Stimulated activated CD4-positive, alpha-beta T cell treated with anti-CD3 and anti-CD28 coated beads, Interleukin-15, amount 100 ng/mL, for 1 hour (primary cell): ENCODE measurements at places on chromosomes 2 and 18.

DNA sequence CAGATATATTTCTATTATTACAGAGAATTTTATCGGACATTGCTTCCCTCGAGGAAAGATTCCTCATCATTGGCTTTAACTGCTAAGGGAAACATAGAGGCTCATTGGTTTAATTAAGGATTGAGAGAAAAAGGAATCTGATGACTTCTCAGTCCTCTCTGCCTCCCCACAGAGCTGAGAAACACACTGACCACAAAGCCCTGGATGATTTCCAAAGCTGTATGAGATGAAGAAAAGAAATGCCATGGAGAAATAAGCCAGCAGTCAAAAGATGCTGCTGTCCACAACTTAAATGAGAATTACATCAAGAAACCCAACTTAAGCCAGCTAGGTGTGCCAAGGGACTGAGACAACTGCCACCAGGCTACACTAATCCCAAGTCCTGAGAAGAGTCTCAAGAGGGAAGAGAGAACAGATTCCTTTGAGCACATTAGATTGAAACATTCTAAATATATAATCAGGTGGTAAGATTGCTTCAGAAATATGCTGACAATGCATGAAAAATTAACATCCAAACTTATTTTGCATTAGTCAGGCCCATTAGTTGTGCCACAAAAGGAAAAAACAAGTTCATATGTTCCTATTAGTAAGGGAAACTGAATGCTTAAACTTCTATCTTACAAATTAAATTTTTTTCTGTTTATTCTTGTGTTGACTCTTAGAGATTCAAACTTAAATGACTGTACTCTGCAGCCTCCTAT lies 308.1 kb upstream of the CYRIA start:
- no peak for DNase-seq

DNA sequence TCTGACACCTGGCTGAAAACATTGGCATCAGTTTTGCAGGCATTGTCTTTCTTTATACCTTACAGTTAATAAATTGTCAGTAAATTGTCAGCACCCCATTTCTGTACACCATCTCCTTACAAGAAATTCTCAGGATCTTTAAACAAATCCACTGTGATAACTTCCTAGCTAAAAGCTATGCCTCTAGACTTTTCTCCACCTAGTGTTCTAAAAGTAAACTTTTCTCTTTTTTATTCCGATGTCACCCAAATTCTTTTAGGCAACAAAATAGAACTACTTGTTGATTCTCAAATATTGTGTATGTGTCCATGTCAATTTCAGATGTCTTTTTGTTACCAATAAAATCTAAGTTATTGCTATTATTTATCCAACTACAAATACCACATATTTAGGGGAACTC lies 617.4 kb upstream of the NRXN1 start:
- DNase-seq, result no peak

DNA sequence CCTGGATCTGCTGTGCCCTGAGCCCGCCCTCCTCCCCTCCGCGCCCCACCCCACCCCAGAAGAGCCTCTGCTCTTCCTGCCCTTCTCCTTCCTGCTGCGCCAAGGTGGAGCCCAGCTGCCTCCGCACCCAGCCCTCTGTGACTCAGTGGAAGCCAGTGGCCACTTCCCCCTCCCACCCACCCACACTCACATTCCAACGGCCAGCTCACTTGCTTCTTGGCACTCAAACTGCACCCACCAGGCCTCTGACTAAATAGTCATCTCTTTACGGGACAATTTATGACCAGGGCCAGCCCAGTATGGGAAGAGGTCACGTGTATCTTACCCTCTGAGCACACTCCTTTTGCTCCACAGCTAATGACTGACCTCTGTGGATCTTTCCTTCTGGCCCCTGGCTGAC lies 150.4 kb upstream of the SLC1A4 start:
- no peak for DNase-seq

DNA sequence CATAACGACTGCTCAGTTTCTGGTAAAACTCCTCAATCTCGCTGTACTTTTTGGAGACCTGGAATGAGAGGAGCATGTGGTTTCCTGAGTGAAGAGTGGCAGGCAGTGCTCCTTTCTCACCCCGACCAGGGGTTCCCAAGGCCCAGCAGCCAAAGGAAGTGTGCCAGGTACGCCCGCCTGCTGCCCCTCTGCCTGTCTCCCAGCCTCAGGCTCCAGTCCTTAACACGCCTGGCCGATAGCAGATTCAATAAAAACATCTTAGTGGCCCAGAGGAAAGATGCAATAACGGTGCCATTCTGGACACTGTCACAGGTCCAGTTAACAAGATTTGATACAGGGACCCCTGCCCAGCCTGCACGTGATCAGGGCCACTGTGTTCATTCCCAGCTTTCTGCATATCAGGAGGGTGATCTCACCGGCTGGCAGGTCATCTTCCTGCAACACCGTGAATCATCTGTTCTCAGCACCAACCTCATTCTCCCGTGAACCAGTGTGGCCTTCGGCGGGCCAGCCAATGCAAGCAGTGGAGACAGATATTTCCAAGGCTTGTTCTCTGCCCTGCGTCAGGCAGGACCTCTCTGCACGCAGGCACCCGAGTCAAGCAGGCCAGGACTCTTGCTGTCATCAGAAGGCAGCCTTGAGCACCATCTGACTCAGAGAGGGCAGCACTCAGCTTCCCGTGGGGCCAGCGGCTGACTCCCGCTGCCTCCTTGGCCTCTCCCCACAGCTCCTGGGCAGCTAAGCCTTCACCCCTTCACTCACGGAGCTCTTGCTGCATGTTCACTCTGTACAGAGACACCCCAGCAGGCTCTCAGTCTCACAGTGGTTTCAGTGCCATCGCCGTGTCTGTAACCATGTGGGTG lies 9.5 kb downstream of the HS1BP3 start:
- no peak for DNase-seq

DNA sequence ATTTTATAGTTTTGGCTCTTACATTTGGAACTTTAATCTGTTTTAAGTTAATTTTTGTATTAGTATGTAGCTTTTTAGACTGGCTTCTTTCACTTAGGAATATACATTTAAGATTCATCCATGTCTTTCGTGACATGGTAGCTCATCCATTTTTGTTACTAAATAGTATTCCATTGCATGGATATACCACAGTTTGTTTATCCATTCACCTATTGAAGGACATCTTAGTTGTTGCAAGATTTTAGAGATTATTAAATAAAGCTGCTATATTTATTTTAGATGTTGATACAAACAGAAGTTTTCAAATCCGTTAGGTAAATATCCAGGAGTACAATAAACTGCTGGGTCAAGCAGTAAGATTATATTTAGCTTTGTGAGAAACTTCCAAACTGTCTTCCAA lies 58.0 kb upstream of the ZNF521 start:
- no peak for DNase-seq

DNA sequence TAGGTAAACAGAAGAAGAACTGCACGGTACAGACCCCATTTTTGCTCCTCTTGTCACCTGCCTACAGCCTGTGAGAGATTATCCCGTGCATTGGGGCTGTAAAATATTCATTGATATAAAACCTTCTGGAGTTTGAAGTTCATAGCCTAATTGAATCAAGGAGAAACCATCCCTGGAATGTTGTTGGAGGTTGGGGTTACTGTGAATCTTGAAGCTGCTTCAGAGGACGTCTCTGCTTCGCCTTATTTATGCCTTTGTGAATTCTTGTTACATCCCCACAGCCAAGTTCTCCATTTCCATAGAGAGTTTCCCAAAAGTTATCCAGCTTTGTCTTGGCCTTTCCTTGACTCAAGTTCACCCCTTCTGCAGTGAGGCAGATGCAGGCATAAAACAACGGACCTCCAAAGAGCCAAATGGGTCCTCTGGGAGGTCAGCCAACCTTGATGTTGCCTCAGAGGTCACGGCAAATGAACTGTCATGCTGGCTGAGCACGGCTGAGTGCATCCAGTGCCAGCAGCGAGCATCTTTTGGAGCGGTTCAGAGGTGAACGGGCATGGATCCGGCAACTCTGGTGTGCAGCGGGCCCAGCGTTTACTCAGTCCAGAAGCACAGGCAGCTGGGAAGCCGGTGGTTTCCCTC lies 317.6 kb downstream of the PRKCE start:
- no peak for DNase-seq

- DNase-seq, result no peak
These were observed 7.2 kb upstream of the GPC1 start for GRCh38 chr2:240428245-240428644.

GRCh38 chr18:4807604-4808293 lies 352.6 kb upstream of the DLGAP1 start:
- no peak for DNase-seq

DNA sequence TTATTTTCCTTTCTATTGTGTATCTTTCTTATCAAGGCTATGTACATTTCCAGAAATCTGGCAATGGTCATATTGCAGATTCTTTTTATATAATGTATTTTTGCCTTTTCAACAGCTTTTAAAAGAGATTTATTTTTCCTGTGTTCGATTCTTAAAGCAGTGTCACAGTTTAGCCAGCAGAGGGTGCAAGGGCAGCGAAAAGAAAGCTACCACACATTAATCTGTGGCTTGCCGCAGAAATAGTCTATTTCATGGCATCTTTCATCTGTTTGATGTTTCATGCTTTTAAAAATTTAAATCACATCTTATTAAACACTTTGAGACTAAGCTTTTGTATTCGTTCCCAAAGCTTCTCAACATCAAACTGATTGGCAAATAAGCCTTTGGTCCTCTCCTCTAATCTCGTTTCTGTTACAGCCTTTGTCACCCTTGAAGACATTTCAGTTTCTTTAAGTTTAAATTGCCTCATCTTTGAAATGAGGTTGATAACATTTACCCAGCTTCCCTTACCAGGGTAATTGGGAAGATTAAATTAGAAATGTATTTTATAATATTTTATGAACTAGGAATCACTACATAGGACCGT lies 73.3 kb downstream of the PIK3C3 start:
- DNase-seq, result no peak

DNA sequence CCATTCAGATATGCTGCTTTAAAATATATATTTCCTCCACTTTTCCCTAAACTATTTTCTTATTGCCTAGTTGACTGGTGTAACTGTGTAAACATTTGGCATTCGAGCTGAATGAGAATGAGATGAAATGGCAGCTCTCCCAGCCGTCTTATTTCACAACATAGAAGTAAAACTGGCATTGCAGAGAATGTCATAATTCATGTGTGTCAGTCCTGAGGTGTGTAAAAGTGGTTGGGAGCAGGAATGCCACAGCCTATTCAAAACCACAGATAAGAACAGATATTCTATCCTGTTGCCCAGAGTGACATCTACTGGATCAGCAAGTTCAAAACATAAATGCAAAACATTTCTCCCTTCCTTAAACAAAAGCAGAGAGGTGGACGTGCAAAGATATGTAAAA lies 565.5 kb upstream of the CHAC2 start:
- DNase-seq, result no peak
